ENCODE measurements at places on chromosomes 5 and 9. TPM values are rescaled to one million over a fixed set of nuclear protein-coding genes. Genes with fewer than 3 reads are reported as not detected.

- H3K36me3 ChIP-seq, result no peaks in the 10 kb centered on the region
- no peak overlapping the region for H3K27ac ChIP-seq
- no peak for DNase-seq
- H3K4me3 ChIP-seq, result no peak overlapping the region
- no peaks in the 10 kb centered on the region for H3K27me3 ChIP-seq
These were observed 156.7 kb downstream of the SYK start for GRCh38 chr9:90958328-90958727.

GRCh38 chr5:142472306-142472951 is 147.6 kb upstream of the SPRY4 start:
- H3K4me3 ChIP-seq, result no peak overlapping the region
- no peaks in the 10 kb centered on the region for H3K27me3 ChIP-seq
- no peaks in the 10 kb centered on the region for H3K36me3 ChIP-seq

DNA sequence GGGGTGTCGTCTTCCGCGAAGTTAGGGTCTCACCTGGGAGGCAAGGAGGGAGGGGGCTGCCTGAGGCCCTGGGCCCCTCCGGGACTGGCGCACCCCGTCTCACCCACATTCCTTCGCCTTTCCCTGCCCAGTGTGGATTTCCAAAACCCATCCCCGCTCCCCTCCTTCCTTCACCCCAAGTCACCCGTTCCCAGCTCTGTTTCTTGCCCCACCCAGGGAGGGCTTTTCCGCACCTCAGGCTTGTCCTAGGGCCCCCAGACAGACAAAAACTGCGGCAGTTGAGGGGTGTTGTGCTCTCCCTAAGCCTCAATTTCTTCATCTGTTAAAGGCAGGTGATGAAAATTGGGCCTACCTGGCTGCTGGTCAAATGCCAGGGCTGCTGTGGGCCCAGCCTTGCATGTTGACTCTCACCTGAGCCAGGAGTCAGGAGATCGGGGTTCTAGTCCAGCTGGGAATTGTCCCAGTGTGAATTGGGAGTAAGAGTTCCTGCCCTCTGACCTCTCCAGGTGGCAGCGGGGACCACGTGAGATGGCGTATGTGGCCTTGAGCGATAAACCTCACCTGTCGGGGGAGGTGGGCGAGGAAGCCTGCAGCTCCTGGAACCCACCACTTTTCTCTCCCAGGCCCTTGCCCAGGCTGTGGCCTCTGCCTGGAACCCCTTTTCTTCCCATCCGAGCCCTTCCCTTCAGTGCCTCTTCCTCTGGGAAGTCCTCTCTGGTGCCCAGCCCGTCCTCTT is 143.4 kb upstream of the IER5L start:
- peak overlapping the region; percentile 84 for H3K27ac ChIP-seq
- peak; percentile 5 for DNase-seq
- peaks cover 38% of the 10 kb centered on the region for H3K4me1 ChIP-seq
- H3K4me3 ChIP-seq, result peak overlapping the region; percentile 39
- H3K36me3 ChIP-seq, result no peaks in the 10 kb centered on the region
- H3K27me3 ChIP-seq, result no peaks in the 10 kb centered on the region

- no peak for DNase-seq
- no peaks in the 10 kb centered on the region for H3K36me3 ChIP-seq
- H3K27ac ChIP-seq, result no peak overlapping the region
- H3K27me3 ChIP-seq, result no peaks in the 10 kb centered on the region
These were observed 53.1 kb downstream of the SYK start for GRCh38 chr9:90854637-90855175.

- peaks cover 96% of the 10 kb centered on the region for H3K27me3 ChIP-seq
- no peak for DNase-seq
- no peak overlapping the region for H3K27ac ChIP-seq
These were observed 25.7 kb downstream of the CDKN2A start for GRCh38 chr9:21968331-21969010.

- H3K27me3 ChIP-seq, result no peaks in the 10 kb centered on the region
- no peak overlapping the region for H3K27ac ChIP-seq
- no peaks in the 10 kb centered on the region for H3K36me3 ChIP-seq
These were observed 13.4 kb downstream of the HDHD3 start for GRCh38 chr9:113363336-113363735.

- DNase-seq, result no peak
- no peaks in the 10 kb centered on the region for H3K36me3 ChIP-seq
- H3K27ac ChIP-seq, result no peak overlapping the region
These were observed 18.2 kb downstream of the SLC9A3 start for GRCh38 chr5:505951-506525.

GRCh38 chr5:173831196-173831914 is 56.8 kb upstream of the CPEB4 start:
- no peaks in the 10 kb centered on the region for H3K36me3 ChIP-seq
- H3K4me1 ChIP-seq, result peaks cover 33% of the 10 kb centered on the region
- H3K27ac ChIP-seq, result no peak overlapping the region
- H3K4me3 ChIP-seq, result no peak overlapping the region
- no peaks in the 10 kb centered on the region for H3K27me3 ChIP-seq

DNA sequence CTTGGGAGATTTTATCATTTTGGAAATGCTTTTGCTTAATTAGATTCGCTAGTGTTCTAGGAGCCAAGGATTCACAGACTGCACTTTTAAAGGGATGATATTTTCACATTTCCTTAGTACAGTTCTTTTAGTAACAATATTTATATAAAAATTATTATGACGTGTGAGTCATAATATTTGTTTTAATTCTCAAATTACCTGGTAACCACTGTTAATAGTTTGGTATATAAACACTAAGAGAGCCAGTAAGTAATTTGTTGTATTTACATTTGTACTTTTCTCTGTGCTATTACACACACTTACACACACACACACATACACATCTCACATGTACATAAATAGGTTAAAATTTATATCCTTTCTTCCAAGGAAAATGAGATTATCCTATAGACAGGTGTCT is 58.8 kb upstream of the RAD23B start:
- no peaks in the 10 kb centered on the region for H3K4me1 ChIP-seq
- H3K27me3 ChIP-seq, result no peaks in the 10 kb centered on the region
- no peak overlapping the region for H3K4me3 ChIP-seq
- no peaks in the 10 kb centered on the region for H3K36me3 ChIP-seq
- DNase-seq, result no peak

DNA sequence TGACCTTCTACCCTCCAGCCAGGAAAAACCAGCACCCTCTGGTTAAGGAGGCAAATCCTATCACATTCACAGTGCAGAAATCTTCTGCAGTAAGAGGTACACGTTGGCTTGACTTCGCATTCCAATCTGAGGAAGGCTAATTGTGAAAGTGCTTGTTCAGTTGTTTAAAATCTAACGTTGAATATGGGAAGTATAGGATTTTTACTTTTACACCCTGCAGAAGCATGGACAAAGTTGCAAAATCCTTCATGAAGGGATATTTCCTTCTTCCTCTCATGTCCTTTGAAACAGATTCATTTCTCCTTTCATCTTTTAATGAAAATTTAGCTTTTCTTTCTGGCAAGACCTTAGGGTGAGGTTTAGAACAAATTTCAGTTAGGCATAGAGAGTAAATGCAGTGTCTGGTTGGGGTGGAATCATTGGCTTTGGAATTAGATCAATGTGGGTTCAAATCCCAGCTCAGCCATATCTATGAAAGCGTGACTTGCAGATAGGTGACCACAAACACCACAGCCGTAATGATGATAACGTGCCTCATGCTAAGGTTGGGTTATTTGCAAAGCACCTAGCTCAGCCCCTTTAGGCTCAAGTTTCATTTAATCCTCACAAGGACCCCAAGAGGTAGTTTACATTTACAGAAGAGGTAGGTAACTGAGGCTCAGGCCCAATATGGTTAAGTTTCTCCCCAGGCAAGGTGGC is 42.2 kb upstream of the C5orf58 start:
- H3K4me1 ChIP-seq, result no peaks in the 10 kb centered on the region
- H3K27me3 ChIP-seq, result no peaks in the 10 kb centered on the region
- H3K27ac ChIP-seq, result no peak overlapping the region

DNA sequence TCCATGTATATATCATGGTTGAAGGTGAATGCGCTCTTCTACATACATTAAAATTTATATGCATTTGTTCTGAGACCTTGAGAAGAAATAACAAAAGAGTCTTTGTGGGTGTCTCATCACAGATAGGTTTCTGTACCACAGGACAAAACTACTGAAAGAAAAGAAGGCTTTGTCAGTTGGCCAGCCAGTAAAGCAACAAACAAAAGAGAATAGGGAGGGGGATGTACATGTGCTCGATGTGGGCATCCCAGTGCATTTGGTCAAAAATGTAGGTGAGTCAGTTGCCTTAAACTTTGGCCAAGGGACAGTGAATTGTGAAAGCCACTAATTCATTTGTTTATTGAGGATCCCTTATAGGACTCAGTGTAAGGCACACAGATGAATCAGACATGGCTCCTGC is 13.3 kb downstream of the RBM18 start:
- peaks cover 11% of the 10 kb centered on the region for H3K4me1 ChIP-seq
- H3K27ac ChIP-seq, result peak overlapping the region; percentile 32
- H3K36me3 ChIP-seq, result no peaks in the 10 kb centered on the region
- DNase-seq, result no peak

DNA sequence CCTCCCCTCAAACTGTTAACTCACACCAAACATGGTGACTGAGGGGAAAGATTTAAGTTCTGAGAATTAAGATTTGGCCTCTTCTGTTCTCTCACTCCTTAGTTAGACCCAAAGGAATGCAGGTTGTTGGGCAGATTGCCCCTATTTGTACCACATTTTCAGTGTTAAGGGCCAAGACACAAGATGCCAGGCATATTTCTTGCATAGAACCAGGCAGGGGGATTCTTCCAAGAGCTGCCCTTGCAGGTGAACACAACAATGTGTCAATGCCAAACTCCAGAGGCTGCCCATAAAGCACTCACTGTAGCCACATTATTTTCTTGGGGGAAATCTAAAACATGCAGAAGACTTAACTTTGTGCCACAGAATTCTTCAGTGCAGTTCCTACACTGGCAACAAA is 14.7 kb downstream of the MPDZ start:
- no peak for DNase-seq
- no peaks in the 10 kb centered on the region for H3K27me3 ChIP-seq
- H3K27ac ChIP-seq, result no peak overlapping the region
- no peak overlapping the region for H3K4me3 ChIP-seq
- H3K4me1 ChIP-seq, result peaks cover 45% of the 10 kb centered on the region

GRCh38 chr5:74596927-74597326 is 43.6 kb downstream of the ENC1 start:
- H3K27me3 ChIP-seq, result no peaks in the 10 kb centered on the region
- H3K4me3 ChIP-seq, result no peak overlapping the region
- H3K4me1 ChIP-seq, result no peaks in the 10 kb centered on the region
- no peaks in the 10 kb centered on the region for H3K36me3 ChIP-seq
- no peak for DNase-seq

DNA sequence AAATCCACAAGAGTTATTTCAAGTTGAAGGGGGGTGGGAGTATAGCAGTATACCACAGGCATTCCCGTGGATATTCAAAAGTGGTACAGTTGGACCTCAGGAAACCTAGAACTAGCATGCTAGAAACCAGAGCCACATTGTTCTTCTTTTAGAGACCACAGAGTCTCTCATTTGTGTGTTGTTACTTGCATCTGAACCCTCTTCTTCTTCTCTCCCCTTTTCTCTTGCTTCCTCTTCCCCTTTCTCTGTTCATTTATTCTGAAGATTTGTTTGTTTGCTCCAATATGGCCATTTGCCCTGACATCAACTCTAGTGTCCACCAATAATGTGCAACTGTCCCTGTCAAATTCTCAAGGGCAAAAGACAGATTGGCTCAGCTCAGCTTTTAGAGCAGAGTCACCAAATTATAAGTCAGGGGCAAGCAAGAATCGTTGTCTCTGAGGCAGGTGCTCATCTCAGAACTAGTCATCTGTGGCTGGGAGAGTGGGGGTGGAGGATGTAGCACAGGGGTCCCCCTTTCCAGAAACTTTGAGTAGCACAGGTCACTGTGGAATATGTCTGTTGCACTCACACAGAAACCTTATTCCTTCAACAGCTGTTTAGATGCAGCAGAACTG is 321.1 kb downstream of the ARRDC3 start:
- no peaks in the 10 kb centered on the region for H3K27me3 ChIP-seq
- no peaks in the 10 kb centered on the region for H3K4me1 ChIP-seq
- H3K4me3 ChIP-seq, result no peak overlapping the region
- H3K36me3 ChIP-seq, result no peaks in the 10 kb centered on the region
- no peak overlapping the region for H3K27ac ChIP-seq

DNA sequence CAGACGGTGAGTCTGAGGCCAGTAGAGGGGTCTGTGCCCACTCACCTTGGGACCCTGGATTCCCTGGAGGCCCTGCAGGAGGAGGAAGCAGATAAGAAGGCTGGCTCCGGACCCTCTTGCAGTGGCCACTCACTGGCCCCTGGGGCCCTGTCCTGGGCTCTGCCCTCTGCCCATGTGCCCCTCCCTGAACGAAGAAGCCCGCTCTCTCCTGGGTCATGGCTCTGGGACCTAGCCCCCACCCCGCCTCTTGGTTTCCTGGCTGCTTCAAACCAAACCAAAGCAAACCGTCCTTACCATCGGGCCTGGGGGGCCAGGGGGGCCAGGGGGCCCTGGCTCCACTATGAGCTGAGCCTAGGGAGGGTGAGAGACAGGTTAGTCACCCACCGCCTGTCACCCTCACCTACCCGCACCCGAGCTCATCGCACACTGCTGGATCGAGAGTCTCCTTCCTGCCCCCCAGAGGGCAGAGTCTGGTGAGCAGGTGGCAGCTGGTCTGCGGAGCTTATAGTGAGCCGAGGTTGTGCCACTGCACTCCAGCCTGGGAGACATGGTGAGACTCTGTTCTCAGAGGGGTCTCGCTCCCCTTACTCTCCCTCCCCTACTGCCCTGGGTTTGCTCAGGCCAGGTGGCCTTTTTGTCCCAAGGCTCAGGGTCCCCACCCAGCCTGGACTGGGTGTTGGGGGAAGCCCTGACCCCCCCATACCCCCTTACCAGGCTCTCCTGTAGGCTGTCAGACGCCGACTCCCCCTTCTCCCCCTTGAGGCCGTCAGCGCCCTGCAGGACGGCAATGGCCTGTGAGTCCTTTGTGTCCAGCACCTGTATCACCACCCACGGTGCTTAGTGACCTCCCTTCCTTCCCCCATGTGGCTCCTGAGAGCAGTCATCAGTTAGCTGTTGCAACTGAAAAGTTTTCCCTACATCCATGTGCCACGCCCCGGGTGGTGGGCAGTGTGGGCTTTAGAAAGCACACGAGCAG is 15.2 kb upstream of the PHYKPL start:
- no peak overlapping the region for H3K27ac ChIP-seq
- H3K36me3 ChIP-seq, result no peaks in the 10 kb centered on the region
- H3K4me1 ChIP-seq, result peaks cover 10% of the 10 kb centered on the region

GRCh38 chr9:120360046-120360445 is 219.9 kb downstream of the CDK5RAP2 start:
- DNase-seq, result no peak
- H3K27me3 ChIP-seq, result no peaks in the 10 kb centered on the region
- H3K4me3 ChIP-seq, result no peak overlapping the region
- H3K27ac ChIP-seq, result no peak overlapping the region
- no peaks in the 10 kb centered on the region for H3K4me1 ChIP-seq

GRCh38 chr5:36613771-36614656 is 7.6 kb downstream of the SLC1A3 start:
- peaks cover 16% of the 10 kb centered on the region for H3K4me1 ChIP-seq
- DNase-seq, result no peak
- no peak overlapping the region for H3K4me3 ChIP-seq
- peak overlapping the region; percentile 71 for H3K27ac ChIP-seq
- H3K36me3 ChIP-seq, result no peaks in the 10 kb centered on the region

Gene SHISAL2B
- total RNA-seq, result not detected

Gene TMEM215
- not detected for total RNA-seq

Gene NEURL1B
- total RNA-seq, result 18.0 TPM

Gene SPATA31A3
- total RNA-seq, result not detected

Gene DAB2IP
- 49.1 TPM for total RNA-seq

Gene GGTA1
- 11.7 TPM for total RNA-seq

Gene SLC4A9
- not detected for total RNA-seq

Gene PRLR
- 0.65 TPM for total RNA-seq

Measured in gastrocnemius medialis (tissue), 4 donors.